ENCODE measurements at places on chromosomes 16 and 17.

- no peak for DNase-seq
Measured at GRCh38 chr16:88649195-88649923, 1.5 kb downstream of the CYBA start.

- DNase-seq = no peak
Measured at GRCh38 chr17:77602062-77602746, 356.3 kb upstream of the TNRC6C start.

DNA sequence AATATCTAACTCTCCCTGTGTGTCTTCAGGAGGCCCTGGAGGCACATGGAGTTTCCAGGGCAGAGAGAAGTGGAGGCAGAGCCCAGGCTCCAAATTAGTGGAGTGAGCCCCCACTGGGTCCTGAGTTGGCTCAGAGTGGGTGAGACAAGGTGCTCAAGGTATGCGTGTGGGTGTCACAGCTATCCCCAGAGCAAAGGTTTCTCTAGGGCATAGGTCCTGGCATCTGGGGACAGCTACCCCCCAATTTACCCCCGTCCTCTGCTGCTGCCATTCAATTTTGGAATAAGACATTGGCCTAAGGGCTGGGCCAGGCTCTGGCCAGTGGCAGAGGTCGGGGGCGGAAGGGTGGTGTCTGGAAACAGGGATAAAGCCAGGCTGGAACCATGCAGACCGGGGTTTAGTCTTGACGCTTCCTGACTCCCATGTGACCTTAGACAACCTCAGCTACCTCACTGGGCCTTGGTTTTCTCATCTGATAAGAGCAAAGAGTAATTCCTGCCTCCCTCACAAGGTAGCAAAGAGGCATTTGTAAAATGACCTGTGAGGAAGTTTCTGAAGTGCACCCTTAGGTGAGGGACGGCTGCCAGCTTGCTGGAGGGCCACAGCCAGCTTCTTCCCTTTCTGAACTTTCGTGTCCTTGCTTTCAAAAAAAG, 78.2 kb upstream of the TMEM97 start:
- no peak for DNase-seq

DNA sequence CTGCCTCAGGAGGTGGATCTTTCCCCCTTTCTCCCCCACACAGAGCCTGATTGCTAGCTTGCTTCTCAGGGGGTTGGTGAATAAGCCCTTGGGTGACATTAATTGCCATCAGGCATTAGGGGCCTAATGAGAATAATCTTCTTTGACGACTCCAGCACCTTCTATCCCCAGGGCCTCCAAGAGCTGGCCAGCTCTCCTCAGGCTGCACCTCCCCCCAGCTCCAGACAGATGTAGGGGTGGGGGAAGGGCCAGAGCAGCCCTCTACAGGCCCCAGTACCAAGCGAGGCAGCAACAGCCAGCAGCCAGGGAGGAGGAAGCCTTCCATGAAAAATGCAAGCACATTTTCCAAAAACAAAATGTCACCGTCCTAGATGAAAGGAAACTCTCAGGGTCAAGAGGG, 1.4 kb upstream of the TMEM132E start:
- no peak for DNase-seq

- DNase-seq = no peak
Measured at GRCh38 chr16:60776281-60776680, 1260.0 kb downstream of the CDH8 start.

DNA sequence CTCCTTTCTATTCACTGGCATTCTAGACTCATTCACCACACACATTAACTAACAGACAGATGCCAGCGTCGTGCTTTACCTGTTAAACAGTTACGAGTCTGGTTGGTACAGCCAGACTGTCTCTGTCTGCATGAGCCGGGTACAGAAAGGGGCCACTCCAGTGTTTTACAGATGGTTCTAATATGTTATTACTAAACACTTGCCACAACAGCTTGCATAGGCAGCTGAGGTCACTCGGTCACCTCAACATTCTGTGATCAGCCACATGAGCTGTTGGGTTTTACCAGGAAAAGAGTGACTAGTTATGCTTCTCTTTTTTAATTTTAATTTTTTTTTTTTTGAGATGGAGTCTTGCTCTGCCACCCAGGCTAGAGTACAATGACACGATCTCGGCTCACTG, 25.2 kb downstream of the CD300A start:
- DNase-seq = no peak

DNA sequence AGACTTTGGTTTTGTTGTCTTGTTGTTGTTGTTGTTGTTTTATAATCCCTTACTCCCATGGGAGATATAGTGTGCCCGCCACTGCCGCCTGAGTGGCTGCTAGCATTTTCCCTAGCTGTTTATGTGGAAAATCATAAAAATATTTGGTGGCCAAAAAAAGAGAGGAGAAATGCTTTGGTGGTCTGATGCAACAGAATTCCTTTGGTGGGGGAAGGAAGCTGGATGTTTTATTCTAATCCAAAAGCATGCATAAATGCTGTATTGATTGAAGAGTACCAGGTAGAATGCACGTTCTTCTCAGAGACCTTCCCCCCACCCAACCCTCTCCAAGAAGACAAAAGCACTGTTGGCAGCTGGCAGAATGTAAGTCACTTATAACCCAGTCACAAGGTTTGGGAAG, 93.2 kb downstream of the C17orf67 start:
- DNase-seq = no peak
